ENCODE measurements at places on chromosomes 7 and 10.

GRCh38 chr10:61120805-61121204 lies 176.8 kb upstream of the RHOBTB1 start:
- no peak for DNase-seq

- no peak for DNase-seq
Observed at GRCh38 chr10:125916977-125917376, 20.6 kb downstream of the FANK1 start.

DNA sequence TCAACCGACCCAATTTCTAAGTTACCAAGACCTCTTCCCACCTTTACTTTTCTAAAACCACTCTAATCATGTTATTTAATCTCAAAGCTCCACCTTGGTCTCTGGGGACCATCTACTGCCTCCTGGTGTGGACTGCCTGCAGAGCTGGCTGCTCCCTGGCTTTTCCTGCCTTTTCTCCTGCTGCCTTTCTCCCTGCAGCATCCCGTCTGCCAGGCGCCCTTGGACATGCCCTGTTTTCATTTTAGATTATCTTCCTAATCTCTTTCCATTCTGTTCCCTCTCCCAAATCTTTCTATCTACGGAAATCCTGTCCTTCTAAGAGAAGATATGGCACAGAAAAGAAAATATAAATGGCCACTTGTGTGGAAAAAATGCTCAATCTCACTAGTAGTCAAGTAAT lies 23.1 kb downstream of the TCAF1 start:
- no peak for DNase-seq

DNA sequence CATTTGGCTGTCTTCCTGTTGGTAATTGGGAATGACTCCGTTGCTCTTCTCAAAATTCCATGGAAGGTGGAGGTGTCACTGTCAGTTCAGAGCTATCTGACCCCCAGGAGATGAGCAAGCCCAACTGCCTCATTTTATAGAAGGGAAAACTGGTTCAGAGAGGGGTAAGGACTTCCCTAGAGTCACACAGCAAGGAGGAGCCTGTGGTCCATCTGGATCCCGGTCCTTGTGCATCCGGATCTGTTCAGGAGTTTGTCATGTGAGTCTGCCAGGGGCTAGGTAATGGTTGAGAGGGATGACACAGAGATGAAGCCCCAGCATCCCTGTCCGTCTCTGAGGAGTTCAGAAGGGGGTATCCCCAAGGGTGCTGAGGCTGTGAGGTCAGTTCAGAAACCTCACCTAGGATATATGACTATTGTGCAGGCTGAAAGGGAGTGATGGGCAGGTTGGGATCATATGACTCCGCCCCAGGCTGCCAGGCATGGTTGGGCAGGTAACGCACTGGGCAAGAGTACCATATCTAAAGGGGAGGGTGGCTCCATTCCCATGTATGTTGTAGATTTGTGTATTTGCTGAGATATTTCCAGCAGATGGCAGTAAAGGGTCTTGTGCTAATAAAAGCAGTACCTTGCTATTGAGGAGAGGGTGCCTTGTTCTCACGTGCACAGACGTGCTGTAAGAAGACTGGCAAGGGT lies 16.0 kb upstream of the SLC29A3 start:
- no peak for DNase-seq

DNA sequence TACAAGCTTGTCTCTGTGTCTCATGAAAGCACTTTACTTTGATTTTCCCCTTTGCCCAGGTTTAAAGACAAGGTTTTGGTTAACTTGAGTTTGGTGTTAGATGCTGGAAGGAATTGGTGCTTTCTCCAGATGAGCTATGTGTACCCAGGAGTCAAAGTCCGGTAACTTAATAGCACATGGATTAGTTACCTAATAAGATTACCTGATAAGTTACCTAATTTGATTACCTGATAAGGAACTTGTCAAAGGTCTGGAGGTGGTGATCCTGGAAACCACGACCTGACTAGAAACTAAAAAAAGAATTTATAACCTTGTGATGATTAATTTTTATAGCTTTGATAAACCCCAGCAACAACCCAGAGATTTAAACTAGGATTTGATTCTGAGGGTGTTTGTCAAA lies 269.9 kb upstream of the CACNA2D1 start:
- DNase-seq = no peak

GRCh38 chr10:92291921-92292845 lies 1.2 kb downstream of the MARCHF5 start:
- DNase-seq = peak; percentile 48

GRCh38 chr10:111084366-111085255 lies 7.8 kb downstream of the ADRA2A start:
- DNase-seq = no peak

- no peak for DNase-seq
Observed at GRCh38 chr7:13198036-13198435, 510.6 kb downstream of the ARL4A start.

DNA sequence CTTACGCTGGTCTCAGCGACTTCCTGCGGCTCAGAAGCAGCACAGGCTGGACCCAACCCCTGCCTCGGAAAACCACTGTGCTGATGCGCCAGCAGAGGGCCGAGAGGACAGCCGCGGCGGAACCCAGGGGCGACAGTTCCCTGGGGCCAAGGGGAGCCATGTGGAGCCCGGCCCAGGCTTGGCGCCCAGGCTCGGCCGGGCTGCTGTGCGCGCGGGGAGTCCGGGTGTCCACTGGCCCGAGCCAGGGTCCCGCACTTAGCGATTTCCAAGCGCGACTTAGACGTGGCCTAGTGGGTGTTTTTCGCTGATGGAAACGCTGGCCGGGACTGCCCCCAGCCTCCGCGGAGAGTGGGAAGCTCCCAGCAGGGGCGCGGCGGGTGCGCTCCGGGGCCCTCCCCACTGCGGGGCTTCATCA lies 18.6 kb upstream of the ZNF32 start:
- no peak for DNase-seq

DNA sequence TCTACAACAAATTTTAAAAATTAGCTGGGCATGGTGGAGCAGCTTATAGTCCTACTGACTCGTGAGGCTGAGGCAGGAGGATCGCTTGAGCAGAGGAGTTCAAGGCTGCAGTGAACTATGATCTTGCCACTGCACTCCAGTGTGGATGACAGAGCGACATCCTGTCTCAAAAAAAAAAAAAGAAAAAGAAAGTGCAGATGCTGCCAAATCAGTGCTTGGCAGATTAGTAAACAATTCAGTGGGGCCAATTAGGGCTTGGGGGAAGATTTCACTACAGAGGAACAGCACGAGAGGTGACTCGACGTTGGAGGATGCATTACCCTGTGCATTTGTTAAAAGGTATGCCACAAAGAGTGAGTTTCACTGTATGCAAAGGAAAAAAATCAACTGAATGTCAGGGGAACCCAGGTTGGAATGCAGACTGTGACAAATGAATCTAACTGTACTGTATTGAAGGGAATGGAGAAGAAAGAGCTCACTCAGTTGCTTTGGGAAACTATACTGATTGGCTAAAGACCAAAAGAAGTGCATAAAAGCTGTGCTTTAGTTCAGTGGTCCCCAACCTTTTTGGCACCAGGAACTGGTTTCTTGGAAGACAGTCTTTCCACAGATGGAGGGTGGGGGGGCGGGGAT lies 31.6 kb downstream of the GARIN1A start:
- no peak for DNase-seq

- DNase-seq = no peak
Observed at GRCh38 chr7:12220389-12221046, 9.4 kb downstream of the TMEM106B start.

DNA sequence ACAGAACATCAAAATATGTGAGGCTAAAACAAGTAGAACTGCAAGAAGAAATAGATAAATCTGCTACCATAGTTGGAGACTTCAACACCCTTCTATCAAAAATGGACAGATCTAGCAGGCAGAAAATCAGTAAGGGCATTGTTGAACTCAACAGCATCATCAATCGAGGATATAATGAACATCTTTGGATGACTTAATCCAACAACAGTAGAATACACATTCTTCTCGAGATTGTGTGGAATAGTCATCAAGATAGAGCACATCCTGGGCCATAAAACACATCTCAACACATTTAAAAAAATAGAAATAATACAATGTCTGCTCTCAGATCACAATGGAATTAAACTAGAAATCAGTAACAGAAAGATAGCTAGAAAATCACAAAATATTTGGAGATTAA lies 9.9 kb downstream of the IGFBP1 start:
- no peak for DNase-seq

- DNase-seq = no peak
Observed at GRCh38 chr10:104293011-104293410, 24.0 kb downstream of the GSTO2 start.

DNA sequence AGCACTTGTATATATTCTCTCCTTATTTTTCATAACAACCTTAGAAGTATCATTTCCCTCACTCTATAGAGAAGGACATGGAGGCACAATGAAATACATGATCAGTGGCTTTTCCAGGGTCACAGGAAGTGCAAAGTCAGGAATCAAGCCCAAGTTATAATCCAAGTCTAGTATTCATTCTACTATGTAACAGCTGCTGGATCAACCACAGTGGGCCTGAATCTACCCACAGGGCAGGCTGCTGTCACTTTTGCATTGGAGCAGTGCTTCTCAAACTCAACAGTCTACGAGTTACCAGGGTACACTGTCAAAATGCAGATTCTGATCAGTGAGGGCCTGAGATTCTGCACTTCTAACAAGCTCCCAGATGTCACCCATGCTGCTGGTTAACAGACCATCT lies 18.3 kb downstream of the ZDHHC16 start:
- no peak for DNase-seq

GRCh38 chr7:82036146-82036886 lies 266.5 kb upstream of the HGF start:
- DNase-seq = no peak

- DNase-seq = peak; percentile 16
Observed at GRCh38 chr10:111360260-111360925, 283.6 kb downstream of the ADRA2A start.

GRCh38 chr10:29415876-29416275 lies 127.0 kb downstream of the LYZL1 start:
- DNase-seq = no peak
